Colonic mucosa (tissue), 4 donors: ENCODE measurements at places on chromosomes 13 and 19. TPM values are rescaled to one million over a fixed set of nuclear protein-coding genes. Genes with fewer than 3 reads are reported as not detected.

Gene TBXA2R
- 1.5 TPM for total RNA-seq

Gene TNFRSF19
- total RNA-seq = 0.82 TPM

Gene ITGBL1
- total RNA-seq = 0.25 TPM

Gene ZNF628
- 8.6 TPM for total RNA-seq

Gene RRAS
- 62.2 TPM for total RNA-seq

Gene CAPNS1
- 677 TPM for total RNA-seq

DNA sequence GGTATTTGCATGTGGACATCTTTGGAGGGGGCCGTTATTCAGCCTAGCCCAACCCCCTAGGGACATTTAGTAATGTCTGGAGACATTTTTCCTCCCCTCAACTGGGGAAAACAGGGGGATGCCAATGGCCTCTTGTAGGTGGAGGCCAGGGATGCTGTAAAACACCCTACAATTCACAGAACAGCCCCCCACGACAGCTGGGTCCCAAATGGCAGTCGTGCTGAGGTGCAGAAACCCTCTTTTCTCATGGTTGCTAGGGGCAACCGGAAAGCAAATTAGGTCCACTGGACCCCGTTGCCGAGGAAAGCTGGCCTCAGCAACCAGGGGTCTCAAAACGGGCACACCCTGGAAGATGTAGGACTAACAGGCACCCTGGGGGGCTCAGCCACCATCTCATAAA lies 14.6 kb downstream of the TMEM150B start:
- H3K36me3 ChIP-seq = no peaks in the 10 kb centered on the region
- H3K4me1 ChIP-seq = no peaks in the 10 kb centered on the region
- DNase-seq = no peak

DNA sequence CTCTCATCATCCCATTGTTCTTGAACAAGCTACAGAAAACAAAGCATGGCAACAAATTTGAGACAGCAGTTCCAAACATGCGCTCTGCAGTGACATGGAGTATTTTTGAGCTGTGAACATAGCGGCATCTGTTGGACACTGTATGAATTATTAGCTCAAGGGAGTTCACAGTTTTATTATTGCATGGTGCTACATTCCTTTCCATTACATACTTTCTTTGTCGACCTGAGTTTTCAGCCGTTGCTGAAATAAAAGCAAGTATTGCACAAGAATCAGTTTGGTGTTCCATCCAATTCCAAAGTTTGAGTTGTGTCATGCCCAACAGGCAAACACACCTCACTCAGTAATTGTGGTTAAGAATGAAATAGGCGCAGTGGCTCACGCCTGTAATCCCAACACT lies 30.1 kb upstream of the METTL21C start:
- H3K27me3 ChIP-seq = no peaks in the 10 kb centered on the region
- no peak for DNase-seq
- H3K4me3 ChIP-seq = no peak overlapping the region
- H3K27ac ChIP-seq = no peak overlapping the region
- no peaks in the 10 kb centered on the region for H3K36me3 ChIP-seq

DNA sequence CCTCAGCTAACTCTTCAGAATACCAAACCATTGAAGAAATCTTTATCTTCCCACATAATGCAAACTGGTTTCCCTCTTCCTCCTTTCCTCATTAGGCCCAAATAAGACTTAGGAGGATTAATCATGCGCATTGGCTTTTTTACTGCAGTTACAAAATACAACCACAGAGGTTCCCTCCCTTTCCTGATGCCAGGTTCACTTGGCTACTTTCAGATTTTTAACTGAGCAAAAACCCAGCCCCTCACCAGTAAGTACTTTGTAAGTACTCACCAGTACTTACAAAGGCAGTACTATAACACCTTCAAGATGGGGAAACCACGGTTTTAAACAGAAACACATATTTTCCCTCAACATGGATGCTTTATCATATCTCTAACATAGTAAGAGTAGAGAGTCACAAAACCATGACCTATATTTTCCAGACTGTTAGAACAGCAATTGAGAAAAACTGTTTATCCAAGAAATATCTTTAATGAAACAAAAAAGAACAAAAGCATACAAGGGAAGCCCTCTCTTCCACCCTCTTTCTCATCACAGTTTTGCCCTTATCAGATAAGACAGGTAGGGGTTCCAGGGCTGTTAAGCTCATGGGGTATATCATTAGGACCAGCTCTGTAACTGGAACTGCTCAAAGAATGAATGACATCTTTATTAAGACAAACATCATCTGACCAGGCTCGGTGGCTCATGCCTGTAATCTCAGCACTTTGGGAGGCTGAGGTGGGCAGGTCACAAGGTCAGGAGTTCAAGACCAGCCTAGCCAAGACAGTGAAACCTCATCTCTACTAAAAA lies 12.7 kb downstream of the FOXO1 start:
- H3K4me3 ChIP-seq = no peak overlapping the region
- no peaks in the 10 kb centered on the region for H3K36me3 ChIP-seq
- DNase-seq = no peak
- peaks cover 12% of the 10 kb centered on the region for H3K4me1 ChIP-seq
- H3K27ac ChIP-seq = no peak overlapping the region
- H3K27me3 ChIP-seq = no peaks in the 10 kb centered on the region

GRCh38 chr19:42653841-42654240 lies 59.1 kb upstream of the CEACAM8 start:
- H3K4me3 ChIP-seq = no peak overlapping the region
- no peaks in the 10 kb centered on the region for H3K36me3 ChIP-seq
- no peaks in the 10 kb centered on the region for H3K27me3 ChIP-seq
- H3K4me1 ChIP-seq = no peaks in the 10 kb centered on the region

GRCh38 chr19:51417810-51418157 lies 342 bp upstream of the SIGLEC10 start:
- no peak overlapping the region for H3K27ac ChIP-seq
- H3K27me3 ChIP-seq = no peaks in the 10 kb centered on the region
- no peaks in the 10 kb centered on the region for H3K4me1 ChIP-seq
- no peak for DNase-seq
- no peak overlapping the region for H3K4me3 ChIP-seq

DNA sequence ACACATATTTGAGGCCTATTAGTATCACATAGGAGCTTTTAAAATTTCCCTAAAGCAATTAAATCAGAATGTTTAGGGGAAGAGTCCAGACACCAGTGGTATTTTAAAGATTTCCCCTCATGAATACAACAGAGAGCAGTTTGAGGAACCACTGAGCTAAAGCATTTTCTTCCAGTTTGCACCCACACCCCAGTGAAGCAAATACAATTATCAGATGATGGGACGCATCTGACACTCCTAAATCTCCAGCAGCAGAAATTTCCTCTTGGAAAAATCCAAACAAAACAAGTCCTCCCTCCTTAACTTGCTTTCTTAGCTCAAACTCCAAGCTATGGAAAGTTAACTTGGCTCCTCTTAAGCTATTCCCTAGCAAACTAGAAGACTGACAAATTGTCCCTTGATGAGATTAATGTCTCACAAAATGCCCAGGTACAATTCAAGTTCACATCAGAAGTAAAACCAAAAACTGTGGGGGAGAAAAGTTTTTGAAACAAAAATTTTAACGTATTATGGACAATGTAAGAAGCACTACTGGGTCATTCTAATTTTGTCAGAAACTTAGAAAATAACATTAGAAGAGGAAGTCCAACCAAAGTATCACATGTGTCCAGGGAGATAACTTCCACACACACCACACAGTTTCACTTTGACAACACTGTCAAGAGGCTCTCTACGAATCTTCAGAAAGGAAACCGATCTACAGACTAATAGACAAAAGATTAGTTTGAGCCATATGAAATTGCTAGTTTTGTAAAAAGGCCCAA lies 74.1 kb downstream of the ABCC4 start:
- no peak overlapping the region for H3K4me3 ChIP-seq
- H3K4me1 ChIP-seq = no peaks in the 10 kb centered on the region
- no peaks in the 10 kb centered on the region for H3K36me3 ChIP-seq
- peak overlapping the region; percentile 47 for H3K27ac ChIP-seq

GRCh38 chr13:102870677-102871415 lies 25.0 kb downstream of the ERCC5 start:
- no peak overlapping the region for H3K4me3 ChIP-seq
- no peaks in the 10 kb centered on the region for H3K27me3 ChIP-seq
- H3K27ac ChIP-seq = no peak overlapping the region
- DNase-seq = peak; percentile 50

- no peak overlapping the region for H3K27ac ChIP-seq
- H3K27me3 ChIP-seq = no peaks in the 10 kb centered on the region
- H3K4me1 ChIP-seq = no peaks in the 10 kb centered on the region
- DNase-seq = no peak
Measured at GRCh38 chr13:112809332-112810315, 119.8 kb downstream of the ATP11A start.

DNA sequence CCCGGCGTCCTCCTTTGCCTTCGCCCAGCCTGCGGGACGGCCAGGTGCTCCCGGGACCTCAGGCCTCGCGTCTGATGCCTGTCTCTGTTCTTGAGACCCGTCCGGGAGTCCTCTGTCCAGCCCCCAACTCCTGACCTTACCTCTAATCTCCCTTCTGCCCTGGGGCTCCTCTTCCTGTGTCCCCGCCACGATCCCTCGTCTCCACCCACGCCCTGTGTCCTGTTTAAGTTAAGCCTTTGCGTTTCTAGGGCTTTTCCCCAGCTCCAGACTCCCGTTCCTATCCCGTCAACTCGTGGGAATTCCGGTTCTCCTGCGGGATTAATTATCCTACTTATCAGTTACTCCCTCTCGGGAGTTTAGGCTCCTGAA lies 686 bp downstream of the LENG8 start:
- peaks cover 11% of the 10 kb centered on the region for H3K4me1 ChIP-seq
- peaks cover 30% of the 10 kb centered on the region for H3K36me3 ChIP-seq
- peak overlapping the region; percentile 96 for H3K4me3 ChIP-seq
- peak overlapping the region; percentile 98 for H3K27ac ChIP-seq

DNA sequence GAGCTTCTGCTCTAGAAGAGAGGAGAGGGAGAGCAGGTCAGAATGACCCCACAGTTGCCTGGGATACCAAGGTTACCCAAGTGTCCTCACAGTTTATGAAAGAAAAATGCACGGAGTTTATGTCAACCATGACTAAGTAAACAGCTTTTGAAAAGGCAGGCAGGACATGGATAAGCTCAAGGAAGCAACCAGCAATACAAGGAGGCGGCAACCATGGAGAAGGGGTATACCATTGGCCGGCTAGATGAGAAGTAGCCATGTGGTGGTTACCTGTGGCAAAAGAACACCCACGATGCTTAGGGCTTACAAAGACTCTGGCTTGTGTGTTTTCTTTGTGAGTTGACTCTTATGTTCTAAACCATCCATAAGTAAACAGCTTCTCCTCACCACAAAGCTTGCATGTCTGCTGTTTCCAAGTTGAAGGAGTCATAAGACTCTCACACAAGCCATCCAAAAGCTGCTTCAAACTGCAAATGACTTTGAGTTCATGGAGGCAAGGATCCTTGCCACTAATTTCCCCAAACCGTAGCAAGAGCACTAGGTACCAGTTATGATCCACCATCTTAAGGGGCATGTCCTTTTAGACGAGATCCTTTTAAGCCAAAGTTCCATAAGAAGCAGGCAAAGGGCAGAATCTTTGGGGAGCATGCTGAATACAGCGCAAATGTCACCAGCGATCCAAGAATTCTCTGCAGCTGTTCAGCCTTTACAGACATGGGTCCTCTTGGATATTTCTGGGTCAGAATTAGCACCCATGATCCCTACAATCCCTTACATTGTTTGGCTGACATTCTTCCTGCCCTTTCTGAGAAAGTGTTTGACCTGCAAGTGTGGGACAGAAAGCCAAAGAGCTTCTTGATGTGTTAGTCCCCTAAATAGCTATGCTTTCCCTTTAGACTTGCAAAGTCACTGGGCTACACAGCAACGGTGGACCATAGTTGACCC lies 74.8 kb upstream of the IPO5 start:
- no peaks in the 10 kb centered on the region for H3K36me3 ChIP-seq
- DNase-seq = no peak
- H3K4me3 ChIP-seq = no peak overlapping the region
- no peaks in the 10 kb centered on the region for H3K4me1 ChIP-seq
- no peak overlapping the region for H3K27ac ChIP-seq

DNA sequence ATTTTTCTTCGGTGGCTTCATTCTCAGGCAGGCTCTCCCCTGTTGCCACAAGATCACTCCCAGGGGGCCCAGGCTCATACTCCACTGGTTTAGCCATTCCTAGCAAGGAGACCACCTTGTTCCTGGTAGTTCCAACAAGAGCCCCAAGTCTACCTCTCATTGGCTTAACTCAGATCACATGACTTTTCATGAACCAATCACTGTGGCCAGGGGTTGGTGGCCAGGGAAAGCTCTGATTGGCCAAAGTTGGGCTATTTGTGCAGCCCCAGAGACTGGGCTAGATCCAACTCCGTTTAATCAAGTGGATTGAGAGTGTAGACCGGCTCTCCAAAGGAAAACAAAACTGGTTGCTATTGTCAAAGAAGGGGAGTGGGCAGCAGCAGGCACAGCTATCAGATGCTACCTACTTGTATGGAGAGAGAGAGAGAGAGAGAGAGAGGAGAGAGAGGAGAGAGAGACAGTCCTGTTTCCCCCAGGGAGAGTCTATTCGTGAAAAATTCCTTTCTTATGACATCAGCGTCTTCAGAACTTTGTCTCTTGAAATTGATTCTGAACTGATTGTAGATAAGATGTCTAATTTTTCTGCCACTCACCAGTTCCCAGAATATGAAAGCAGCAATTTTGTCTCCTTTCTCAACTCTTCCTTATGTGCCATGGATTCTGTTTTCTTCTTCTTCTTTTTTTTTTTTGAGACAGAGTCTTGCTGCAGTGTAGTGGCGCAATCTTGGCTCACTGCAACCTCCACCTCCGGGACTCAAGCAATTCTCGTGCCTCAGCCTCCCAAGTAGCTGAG lies 5.9 kb downstream of the CEACAM19 start:
- H3K27me3 ChIP-seq = no peaks in the 10 kb centered on the region
- no peak overlapping the region for H3K4me3 ChIP-seq
- no peak for DNase-seq
- H3K36me3 ChIP-seq = no peaks in the 10 kb centered on the region
- peaks cover 4% of the 10 kb centered on the region for H3K4me1 ChIP-seq
- H3K27ac ChIP-seq = no peak overlapping the region

DNA sequence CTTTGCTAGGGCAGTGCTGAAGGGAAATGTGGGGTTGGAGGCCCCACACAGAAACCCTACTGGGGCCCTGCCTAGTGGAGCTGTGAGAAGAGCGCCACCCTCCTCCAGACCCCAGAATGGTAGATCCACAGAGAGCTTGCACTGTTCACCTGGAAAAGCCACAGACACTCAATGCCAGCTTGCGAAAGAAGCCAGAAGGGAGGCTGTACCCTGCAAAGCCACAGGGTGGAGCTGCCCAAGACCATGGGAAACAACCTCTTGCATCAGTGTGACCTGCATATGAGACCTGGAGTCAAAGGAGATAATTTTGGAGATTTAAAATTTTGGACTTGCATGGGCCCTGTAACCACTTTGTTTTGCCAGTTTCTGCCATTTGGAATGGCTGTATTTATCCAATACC lies 615.4 kb upstream of the MIR17HG start:
- H3K27ac ChIP-seq = no peak overlapping the region
- H3K27me3 ChIP-seq = no peaks in the 10 kb centered on the region
- no peak overlapping the region for H3K4me3 ChIP-seq
- DNase-seq = no peak
- H3K4me1 ChIP-seq = no peaks in the 10 kb centered on the region
